ENCODE measurements at places on chromosomes 4 and X. TPM values are rescaled to one million over a fixed set of nuclear protein-coding genes. Genes with fewer than 3 reads are reported as not detected.

GRCh38 chr4:73308286-73308685, 49.7 kb upstream of the ANKRD17 start:
- H3K4me3 ChIP-seq = no peak overlapping the region
- DNase-seq = no peak
- no peaks in the 10 kb centered on the region for H3K4me1 ChIP-seq

DNA sequence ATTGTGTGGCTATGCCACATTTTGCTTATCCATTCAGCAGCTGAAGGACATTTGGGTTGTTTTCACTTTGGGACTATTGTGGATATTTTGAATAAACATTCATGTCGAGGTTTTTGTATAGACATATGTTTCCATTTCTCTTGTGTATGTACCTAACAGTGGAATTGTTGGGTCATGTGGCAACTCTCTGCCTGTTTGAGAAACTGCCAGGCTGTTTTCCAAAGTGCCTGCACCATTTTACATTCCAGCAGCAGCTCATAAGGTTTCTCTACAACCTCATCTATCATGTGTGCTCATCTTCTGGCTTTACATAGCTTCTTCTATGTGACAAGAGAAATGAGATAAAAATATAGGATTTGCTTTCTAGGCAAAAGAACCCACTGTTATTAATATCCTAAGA, 29.5 kb upstream of the TSPAN5 start:
- DNase-seq = no peak
- H3K4me1 ChIP-seq = peaks cover 45% of the 10 kb centered on the region
- no peaks in the 10 kb centered on the region for H3K36me3 ChIP-seq

DNA sequence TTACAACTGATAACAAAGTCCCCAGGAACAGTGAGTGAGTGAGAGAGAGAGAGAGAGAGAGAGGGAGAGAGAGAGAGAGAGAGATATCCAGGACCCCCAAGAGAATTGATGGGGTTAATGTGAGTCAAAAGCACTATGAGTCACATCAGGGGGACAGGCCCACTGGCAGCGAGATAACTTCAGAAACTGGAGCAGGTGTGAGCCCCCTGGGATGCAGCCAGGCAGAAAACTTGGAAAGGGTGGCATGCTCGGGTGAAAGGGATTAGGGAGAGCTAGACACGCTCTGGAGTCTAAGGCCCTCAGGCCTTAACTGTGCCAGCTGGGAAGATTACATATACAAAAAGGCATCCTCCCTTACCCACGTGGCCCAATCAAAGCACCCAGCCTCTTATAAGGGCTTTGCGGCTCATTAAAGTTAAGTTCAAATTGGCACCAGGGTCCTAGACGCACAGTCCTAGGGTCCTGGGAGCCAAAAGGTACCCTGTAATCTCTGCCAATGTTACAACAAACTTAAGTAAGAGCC, 841 bp downstream of the ACOT9 start:
- H3K27ac ChIP-seq = peak overlapping the region; percentile 86
- no peaks in the 10 kb centered on the region for H3K27me3 ChIP-seq
- H3K36me3 ChIP-seq = no peaks in the 10 kb centered on the region
- peaks cover 32% of the 10 kb centered on the region for H3K4me1 ChIP-seq

Gene EGFL6
- total RNA-seq = 0.64 TPM

Gene MFAP3L
- 1.2 TPM for total RNA-seq

Gene SHOX
- total RNA-seq = not detected
